ENCODE measurements at places on chromosomes 13 and 19.

- DNase-seq = no peak
Measured at GRCh38 chr19:5091684-5092480, 123.0 kb downstream of the KDM4B start.

DNA sequence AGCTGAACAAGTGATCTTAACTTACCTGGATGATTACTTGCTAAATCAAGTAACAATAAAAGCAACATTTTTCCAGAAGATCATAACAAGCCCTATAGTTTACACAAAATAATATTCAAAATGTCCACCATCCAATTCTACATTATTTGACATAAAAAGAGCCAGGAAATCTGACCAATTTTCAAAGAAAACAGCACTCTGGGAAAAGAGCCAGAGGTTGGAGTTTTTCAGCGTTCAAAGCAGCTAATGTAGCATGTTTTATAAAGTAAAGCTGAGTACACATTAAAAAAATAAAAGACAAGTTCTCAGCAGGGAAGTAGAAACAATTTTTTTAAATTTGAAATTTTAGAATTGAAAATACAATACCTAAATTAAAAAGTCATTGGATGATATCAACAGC, 62.6 kb downstream of the UFM1 start:
- no peak for DNase-seq

GRCh38 chr13:108304170-108305016, 34.9 kb downstream of the TNFSF13B start:
- no peak for DNase-seq

DNA sequence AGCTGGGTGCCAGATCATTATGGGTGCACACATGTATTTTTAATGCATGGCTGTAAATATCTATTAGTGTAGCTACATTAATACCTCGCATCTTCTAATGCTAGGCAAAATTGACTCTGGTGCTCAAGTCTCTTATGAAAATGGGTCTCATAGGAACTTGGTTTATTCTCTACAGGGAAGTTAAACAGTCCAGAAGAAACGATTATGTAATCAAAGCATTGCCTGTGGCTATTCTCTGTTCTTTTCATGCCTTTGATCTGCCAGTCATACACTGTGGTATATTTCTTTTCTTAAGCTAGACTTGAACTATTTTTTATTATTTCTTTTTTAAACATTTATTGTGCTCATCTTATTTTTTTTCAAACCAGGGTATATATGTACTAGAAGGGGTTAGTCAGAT, 1015.0 kb downstream of the SLITRK1 start:
- DNase-seq = no peak

DNA sequence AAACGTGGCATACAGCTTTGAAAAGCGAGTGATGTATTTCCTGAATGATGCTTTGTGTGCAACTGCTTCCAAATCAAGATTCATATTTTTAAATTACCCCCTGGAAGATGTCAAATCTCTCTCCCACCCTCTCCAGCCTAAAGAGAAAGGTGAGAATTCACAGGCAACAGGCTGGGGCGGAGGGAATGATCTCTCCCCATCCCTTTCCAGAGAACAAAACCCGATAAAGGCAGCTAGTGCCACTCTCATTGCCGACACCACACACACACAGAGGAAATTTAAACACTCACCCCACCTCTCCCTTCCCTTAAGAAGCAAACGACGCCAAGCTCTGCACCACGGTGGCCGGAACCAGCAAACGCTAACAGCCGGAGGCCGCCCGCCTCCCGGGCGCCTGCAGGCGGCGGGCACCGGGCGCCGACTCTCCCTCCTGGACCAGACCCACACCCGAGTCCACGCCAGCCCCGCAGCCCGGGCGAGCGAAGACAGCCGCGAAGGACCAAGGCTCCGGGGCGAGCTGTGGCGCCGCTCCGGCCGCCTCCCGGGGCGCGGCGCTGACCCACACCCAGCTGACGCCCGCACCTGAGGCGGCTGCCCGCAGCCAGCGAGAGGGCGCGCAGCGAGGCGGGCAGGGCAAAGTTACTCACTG, 477 bp downstream of the LNX2 start:
- peak; percentile 29 for DNase-seq

- DNase-seq = no peak
Measured at GRCh38 chr13:66543780-66544179, 686.4 kb downstream of the PCDH9 start.

GRCh38 chr19:7983995-7984837, 21.2 kb downstream of the ELAVL1 start:
- no peak for DNase-seq

DNA sequence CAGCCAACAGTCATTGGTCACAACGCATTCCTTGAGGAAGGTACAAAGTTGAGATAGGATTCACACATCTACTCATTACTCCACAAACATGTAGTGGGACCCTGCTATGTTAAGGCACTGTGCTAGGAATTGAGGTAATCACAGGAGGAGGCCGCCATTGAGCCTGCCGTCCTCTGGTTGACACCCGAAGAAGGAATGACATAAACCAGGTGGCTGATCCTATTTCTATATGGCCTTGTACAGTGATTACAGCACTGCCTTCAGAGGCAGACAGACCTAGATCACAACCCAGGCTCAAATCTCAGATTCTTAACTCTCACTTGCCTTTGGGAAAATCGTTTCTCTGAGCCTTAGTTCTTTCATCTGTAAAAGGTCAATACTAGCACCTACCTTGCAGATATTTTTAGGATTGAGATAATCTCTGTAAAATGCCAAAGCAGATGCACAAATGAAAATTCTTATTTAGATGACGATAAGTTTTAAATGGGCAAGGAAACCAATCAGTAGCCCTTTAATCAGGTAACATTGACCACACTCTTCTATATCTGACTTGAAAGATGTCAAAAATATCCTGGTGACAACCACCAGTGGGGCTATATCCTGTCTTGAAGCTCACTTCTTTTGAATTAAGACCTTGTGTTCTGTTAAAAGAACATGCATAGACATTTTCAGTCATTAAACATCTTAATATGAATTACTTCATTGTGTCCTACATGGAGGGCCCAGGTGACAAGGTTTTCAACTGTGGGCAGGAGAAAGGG, 251.6 kb downstream of the KCTD12 start:
- no peak for DNase-seq

DNA sequence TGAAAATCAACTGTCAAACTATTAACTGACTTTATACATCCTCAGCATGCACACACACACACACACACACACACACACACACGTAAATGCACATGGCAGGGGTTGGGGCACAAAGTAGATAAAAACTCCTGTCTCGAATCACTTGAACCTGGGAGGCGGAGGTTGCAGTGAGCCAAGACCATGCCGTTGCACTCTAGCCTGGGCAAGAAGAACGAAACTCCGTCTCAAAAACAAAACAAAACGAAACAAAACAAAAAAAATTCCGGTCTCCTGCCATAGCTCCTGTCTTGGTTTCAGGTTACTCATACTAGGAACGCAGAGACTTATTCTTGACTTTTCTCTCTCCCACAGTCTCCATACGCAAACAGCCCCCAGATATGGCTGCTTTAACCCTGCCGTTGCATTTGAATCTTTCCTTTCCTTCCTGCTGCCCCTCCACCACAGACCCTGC, 148.9 kb downstream of the SHISA2 start:
- DNase-seq = no peak

DNA sequence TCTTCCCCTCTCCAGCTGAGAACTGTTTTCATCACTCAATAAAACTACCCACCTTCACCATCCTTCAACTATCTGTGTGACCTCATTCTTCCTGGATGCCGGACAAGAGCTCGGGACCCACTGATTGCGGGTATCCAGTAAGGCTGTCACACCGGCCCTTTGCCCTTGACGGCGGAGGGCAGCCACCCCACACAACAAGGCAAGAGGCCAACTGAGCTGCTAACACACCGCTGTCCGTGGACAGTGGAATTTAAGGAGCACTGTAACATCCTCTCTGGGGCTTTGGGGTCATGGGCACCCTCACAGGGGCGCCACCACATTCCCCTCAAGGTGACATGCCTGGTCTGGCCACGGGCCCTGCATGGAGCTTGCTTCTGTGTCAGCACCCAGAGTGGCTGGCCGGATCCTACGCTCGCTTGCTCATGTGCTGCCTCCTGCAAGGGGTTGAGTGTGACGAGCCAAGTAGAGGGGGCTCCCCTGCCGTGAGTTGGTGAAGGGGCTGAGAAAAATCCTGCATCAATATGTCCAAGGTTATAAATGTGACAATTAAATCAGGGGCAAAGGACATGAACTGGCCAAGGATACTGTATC, 31.4 kb downstream of the LHFPL6 start:
- no peak for DNase-seq

DNA sequence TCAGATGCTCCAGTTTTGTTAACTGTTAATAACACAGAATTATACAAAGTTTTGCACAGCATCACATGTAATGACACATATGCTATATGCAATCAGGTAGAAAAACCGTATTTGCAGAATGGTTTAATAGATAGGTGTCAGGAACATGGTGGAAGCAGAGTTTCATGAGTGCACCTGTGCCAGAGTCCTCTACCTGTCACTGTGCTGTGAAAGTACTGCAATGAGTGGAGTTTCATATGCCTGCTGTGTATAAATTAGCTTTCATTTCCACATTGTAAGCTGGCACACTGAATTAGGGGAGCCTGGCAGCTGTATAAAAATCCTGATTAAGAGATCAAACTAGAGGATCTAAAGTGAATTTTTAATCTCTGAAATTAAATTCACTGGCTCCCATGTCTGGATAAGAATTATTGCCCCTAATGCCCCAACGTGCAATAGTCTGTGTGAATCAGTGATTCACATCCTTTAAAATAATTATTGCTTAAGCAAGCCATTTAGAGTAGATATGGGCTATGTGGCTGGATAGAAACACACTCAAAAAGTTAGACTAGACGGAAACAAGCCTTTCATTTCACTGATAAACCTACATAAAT, 8.5 kb upstream of the EEF1AKMT1 start:
- DNase-seq = no peak

DNA sequence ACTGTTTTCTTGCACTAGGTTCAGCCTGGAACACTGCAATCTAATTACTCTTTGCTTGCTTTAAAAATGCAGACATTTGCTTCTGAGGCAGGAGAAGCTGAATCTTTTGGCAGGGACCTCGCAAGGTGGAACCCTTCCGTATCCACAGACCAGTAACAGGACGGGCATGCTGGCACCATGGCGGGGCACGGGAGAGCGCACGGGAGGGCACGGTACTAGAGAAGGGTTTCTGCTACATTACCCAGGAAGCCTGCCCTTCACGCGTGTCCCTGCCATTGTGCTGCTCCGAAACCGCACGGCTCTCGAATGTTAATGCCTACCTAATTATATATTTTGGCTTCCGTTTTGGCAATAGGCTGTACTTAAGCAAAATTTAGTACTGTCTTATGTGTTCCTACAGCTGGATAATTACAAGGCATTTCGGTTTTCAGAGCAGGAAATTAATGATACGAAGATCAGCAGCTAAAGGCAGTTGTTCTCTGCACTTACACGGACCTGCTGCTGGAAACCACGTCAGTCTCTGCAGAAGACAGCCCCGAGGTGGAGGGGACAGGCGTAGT, 430.4 kb downstream of the IRS2 start:
- DNase-seq = no peak

DNA sequence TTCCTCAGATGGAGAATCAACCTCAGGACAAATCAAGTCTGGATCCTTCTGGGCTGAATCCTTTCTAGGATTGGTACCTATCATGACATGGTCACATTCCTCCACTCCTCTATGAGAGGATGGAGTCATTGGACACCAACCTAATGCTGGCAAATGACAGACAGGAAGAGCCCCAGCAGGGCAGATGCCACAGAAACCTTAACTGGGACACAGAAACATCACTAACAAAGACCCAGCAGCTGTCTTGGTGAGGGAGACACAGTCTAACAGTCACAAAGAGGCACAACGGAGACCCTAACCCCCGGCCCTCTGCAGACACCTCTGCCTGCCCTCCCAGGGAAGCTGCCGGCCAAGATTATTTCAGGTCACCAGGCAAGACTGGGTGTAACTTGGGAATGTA, 2.1 kb downstream of the ANKRD27 start:
- no peak for DNase-seq

- no peak for DNase-seq
Measured at GRCh38 chr19:47881757-47882156, 4.4 kb downstream of the SULT2A1 start.

DNA sequence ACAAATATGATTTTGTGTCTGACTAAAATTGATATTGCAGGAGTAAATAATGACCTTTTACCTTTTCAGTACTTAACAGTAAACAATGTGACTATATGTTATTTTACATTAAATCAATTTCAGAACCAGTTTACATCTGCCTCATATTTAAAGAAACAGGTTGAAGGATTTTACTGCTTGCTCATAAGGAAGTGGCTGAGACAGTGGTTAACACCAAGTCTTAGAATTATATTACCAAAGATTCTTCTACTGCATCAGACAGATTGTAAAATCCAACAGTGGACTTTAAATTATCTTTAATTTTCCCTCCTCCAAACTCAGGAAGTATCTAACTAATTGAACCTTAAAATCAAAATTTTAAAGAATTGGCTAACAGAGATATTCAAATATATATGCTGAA, 1929.9 kb downstream of the PCDH9 start:
- DNase-seq = no peak

GRCh38 chr13:98765996-98766519, 13.6 kb upstream of the SLC15A1 start:
- no peak for DNase-seq

GRCh38 chr13:44051405-44051804, 171.7 kb downstream of the LACC1 start:
- DNase-seq = no peak

DNA sequence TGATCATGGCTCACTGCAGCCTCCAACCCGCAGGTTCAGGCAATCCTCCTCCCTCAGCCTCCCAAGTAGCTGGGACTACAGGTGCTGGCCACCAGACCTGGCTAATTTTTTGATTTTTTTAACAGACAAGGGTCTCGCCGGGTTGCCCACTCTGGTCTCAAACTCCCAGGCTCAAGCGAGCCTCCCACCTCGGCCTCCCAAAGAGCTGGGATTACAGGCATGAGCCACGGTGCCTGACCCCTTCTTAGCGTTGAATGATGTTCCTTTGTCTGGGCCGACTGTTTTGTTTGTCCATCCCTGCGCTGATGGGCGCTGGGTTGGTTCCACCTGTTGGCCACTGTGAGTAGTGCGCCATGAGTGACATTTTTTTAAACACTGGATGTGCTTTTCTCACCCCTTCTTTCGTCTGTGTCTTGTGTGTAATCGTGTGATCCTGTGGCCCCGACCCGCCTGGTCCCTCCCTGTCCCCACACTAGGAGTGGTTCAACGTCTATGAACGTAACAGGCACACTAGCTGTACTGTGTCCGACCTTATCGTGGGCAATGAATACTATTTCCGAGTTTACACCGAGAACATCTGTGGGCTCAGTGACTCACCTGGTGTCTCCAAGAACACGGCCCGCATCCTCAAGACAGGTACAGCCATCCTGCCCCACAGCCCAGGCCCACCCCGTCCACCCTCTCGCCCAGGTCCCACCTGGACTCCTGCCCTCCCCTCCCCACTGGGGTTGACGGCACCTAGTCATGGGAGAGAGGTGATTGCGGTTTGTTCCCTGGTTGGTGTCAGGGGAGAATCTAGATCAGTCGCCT, 15.0 kb upstream of the EMC10 start:
- peak; percentile 46 for DNase-seq

- no peak for DNase-seq
Measured at GRCh38 chr19:52990759-52991418, 22.8 kb upstream of the ERVV-1 start.

Data from fibroblast of skin of right quadriceps (primary cell).